ENCODE measurements at places on chromosomes 16 and 17.

DNA sequence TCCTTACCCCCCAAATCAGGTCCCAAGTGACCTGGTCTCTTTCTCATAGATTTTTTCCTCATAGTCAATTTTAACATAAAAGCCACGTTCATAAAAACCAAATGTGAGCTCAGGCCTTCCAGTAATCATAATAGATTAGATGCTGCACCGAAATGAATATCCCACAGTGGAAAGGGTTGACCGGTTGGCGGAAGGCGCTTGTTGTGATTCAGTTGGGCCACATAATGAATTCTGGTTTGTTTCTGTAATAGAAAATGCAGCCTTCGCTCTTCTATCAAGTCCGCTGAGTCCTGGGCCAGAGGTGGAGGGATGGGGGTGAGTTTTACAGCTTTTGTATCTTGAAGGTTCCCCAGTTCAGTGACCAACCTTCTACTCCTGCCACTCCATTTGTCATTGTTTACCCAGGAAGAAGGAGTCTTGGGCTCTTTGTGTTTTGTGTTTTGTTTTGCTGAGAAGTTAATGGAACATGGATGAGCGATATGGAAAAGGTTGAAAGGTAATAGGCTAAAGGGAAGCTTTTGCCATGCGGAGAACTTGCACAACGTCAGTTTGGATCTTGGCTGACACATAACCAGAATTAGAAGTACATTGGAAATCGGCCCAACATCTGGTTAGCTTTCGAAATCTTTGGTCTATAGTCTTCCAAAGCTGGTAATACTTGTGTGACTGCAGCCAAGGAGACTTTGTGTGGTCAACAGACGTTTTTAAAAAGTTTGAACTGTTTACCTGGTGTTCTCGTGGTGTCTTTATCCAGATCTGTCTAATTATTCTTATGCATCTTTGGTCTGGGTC is 89.5 kb downstream of the CLEC16A start:
- DNase-seq, result no peak

DNA sequence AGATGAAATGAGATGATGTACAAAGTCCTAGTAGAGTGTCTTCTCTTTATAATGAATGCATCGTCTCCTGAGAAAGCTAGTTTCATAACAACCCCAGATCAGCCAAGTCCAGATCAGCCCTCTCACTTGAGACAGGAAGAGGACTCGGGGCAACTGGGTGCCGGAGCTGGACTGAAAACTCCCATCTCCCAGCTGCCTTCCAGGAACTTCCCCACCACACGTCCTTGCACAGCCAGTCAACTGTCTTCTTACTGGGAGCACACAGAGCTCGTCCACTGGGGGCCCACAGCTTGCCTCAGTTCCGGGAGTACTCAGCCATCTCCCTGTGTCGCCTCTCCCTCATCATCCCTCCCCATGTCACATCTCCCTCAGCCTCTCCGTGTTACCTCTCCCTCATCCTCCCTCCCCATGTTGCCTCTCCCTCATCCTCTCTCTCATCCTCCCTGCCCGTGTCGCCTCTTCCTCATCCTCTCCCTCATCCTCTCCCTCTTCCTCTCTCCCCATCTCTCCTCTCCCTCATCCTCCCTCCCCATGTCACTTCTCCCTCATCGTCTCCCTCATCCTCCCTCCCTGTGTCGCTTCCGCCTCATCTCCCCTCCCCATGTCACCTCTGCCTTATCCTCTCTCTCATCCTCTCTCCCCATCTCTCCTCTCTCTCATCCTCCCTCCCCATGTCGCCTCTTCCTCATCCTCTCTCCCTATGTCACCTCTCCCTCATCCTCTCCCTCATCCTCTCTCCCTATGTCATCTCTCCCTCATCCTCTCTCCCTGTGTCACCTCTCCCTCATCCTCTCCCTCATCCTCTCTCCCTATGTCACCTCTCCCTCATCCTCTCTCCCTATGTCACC is 22.4 kb upstream of the KCNH6 start:
- no peak for DNase-seq

- peak; percentile 20 for DNase-seq
These were observed 5.4 kb upstream of the SLC5A2 start for GRCh38 chr16:31477220-31478216.

GRCh38 chr16:17346621-17347569 is 123.9 kb downstream of the XYLT1 start:
- no peak for DNase-seq

DNA sequence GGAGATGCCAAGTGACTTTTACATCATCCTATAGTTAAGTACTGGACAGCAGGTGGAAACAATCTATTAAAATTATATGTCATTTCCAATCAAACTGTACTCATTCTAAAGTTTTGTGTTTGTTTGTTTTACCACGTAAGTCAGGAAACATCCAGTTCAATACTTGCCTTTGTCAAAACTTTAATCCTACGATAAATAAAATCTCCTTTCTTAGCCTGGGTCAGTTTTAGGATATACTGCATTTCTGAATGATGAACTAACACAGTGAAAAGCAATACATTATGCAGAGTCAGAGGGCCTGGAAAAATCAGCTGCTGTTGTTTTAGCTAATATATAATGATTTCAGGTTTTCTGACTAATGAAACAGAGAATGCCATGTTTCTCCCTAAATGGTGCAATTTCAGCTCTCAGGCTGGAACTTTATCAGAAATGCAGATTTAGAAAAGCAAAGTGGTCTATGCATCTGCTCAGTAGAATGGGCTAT is 756.4 kb downstream of the CDH11 start:
- no peak for DNase-seq

- DNase-seq, result no peak
These were observed 73.9 kb downstream of the STH start for GRCh38 chr17:46072998-46073397.

DNA sequence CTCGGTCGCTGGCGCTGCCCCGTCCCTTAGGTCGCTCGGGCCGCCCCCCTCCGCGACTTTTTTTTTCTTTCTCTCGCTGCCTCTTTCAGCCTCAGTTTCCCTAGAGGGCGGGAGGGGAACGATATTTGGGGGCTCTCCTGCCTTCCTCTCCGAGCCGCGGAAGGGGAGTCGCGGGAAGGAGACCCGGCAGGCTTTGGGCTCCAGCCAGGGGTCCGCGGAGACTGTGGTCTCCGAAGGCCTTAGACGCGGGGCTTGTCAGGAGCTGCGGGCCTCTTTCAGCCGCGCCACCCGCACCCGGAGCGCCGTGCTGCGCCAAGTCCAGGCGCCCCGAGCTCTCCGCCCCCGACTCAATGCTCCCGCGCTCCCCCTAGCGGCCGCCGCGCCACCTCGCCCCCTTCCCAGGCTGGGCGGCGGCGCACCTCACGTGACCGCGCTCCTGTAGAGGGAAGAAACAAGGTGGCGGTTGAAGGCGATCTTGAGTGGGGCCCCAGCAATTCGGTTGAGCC is at the start of gene LRRC37B:
TSS of gene LRRC37B (plus strand) at position 427 of the 506 bp plus-strand sequence. CDS start 14,010 bp downstream, outside the sequence.
- DNase-seq, result peak; percentile 87

DNA sequence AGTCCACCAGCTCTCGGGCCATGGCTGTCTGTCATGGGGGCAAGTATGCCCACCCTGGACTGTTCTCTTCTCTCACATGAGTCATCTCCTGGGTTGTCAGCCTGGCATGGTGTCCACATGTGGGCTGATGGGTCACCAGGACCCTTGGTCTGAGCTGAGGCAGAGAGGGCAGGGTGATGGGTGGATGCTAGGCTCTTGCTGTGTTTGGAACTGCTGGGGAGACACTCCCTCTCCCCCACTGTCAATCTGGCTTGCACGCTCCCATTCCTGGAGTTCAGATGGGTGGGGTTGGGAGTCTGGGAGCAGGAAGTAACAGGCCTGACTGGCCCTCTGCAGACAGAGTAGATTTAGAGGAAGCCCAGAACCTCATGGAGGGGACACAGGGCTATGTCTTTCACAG is 28.9 kb downstream of the KSR1 start:
- no peak for DNase-seq

GRCh38 chr16:130533-131173 is 7.8 kb downstream of the NPRL3 start:
- no peak for DNase-seq

DNA sequence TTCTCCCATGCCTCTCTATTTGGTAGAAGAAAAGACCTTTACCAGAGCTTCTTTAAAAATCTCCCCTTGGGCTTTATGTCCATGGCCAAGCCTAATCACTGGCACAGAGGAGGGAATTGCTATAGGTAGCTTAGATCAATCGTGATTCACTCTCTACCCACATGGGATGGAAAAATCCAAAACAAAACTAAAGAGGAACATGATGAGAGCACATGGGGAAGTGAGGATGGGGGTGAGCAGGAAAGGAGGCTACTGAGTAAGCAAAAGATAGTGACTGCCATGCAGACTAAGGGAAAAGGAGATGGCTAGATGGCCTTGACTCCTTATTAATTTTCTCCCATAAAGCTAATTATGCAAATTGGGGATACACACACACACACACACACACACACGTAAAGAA is 201.2 kb downstream of the HS3ST3A1 start:
- DNase-seq, result no peak

DNA sequence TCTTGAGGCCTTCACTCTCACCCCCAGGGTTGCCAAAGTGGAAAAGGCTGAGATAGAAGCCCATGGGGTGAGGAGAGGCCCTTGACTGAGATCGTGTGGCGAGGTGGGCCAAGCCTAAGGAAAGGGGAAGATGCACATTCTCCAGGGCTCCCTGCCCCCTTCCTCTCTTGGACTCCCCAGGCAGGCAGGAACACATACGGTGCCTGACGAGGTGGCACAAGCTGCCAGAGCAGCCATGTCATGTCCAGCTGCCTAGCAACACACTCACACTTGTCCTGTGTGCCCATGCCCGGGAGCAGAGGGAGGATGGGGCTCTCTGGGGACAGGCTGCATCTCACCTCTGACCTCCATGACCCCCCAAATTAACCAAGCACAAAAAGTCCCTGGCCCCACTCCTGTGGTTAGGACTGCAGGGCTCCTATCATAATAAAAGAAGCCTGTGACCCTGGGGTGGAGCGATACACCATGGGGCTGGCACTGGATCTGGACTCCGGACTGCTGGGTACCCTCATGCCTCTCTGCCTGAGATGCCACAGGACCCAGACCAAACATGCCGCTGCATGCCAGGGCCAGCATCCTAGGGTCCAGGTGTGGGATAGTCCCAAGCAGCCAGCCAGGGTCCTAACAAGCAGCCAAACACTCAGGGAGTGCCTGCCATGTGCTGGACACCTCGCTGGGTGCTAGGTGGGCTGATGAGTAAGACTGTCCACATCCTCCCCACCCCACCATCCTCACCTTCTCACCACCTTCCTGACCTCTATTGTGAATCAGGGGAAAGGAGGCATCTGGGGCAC is 2.6 kb downstream of the GIT1 start:
- no peak for DNase-seq

- DNase-seq, result no peak
These were observed 4.7 kb upstream of the CD300C start for GRCh38 chr17:74550602-74551001.

DNA sequence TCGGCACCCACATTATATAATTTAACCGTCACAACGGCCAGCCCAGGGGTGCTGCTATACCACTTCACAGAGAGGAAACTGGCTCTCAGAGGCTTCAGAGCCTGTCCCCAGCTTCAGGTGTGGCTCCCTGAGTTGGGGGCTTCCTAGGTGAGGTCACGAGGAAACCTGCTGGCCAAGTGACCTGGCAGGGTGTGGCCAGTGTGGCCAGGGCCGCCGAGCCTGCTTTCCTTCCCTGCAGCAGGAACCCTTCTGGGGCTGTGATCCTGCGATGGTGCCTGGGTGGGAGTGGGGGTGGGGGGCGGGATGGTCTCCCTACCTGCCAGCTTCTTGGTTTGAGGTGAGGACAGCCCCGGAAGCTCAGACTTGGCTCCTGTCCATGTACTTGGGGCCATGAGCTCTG is 39.9 kb downstream of the ADCY7 start:
- no peak for DNase-seq

GRCh38 chr16:14105760-14106375 is 34.7 kb downstream of the MRTFB start:
- no peak for DNase-seq

- peak; percentile 32 for DNase-seq
These were observed 54.3 kb upstream of the SREBF1 start for GRCh38 chr17:17890773-17891759.

DNA sequence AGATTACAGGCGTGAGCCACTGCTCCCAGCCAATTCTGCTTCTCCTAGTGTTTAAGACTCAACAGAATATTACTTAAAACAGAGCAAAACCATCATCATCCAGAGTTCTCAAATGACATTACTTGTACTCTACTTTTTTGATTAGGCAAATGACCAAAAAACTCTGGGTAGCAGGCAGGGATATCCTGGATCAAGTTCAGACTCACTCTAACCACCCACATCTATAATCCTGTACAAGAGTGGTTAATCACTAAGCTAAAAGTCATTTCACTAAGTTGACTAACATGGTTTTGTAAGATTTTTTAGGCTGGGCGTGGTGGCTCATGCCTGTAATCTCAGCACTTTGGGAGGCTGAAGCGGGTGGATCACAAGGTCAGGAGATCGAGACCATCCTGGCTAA is 6.8 kb downstream of the NAE1 start:
- DNase-seq, result no peak

- no peak for DNase-seq
These were observed 127.5 kb upstream of the PSMD7 start for GRCh38 chr16:74169066-74169465.

DNA sequence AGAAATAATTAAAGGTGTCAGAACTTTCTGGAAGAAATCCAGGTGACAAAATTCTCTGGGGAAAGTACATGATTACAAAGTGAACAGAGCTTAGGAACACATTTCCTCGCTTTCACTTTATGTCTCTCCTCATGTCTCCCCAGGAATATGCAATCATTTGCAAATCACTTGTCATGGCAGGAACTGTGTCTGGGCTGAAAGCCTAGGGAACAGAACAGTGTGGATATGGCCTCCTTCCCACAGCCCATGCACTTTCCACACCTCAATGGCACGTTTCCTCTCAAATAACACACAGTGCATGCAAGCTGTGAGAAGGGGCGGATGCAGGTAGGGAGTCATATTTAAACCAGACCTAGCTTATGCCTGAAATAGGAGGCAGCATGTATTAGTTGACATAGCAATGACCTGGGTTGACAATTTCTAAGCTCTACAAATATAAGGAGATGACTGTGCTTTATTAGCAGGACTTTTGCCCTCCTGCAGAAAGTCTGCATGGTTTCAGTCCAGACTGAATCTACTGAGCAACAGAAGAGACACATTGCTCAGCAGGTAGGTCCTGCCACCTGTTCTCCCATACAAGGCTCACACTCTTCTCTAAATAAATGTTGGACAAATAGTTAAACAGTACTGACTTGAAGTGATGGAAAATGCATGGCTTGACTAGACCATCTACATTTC is 236.0 kb upstream of the ELAC2 start:
- no peak for DNase-seq

- DNase-seq, result no peak
These were observed 26.4 kb downstream of the LDAF1 start for GRCh38 chr16:21184834-21185233.

DNA sequence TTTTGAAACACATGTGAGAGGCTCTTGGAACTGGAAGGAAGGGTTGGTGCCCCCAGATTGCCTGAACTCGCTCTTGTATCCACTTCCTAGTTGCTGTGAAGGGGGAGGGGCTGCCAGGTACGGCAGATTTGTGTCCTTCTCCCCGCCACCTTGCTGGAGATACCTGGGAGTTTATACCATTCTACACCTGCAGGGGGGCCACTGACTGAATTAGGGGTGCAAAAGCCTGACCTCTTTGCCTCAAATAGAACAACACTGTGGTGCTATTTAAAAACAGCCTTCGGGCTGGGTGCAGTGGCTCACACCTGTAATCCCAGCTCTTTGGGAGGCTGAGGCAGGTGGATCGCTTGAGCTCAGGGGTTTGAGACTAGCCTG is 35.1 kb upstream of the IL34 start:
- DNase-seq, result no peak

All from T-cell (primary cell).